Peyer's patch (tissue), 4 donors: ENCODE measurements at places on chromosomes 1 and 21.
A peak's percentile ranks its signal among the peaks of the same experiment; 100 is the strongest.

DNA sequence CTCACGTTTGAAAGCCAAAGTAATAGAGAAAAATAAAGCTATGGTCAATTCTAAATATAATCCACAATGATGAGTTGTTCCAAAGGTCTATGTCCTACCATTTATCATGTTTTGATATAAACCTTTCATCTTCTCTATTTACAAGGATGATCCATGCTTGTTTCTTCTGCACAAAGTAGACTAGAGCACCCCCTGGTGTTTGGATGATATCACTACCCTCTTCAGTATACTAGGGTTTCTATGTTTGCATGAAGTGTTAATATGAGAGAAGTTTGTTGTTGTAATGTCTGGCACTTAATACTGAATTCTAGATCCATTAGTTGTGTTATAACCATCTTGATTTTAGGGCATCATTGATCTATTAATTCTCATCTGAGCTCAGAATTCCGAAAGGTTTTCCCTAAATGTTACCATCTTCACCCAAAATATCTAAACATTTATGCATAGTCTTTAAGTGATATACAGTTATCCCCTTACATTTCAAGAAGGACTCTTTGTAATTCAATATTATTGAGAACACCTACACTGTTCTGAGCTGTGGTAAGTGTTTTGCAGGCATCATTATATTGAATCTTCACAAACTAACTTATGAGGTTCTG is 21.1 kb downstream of the CLDN8 start:
- H3K4me3 ChIP-seq, result no peak overlapping the region
- no peaks in the 10 kb centered on the region for H3K4me1 ChIP-seq
- no peak overlapping the region for H3K27ac ChIP-seq
- H3K36me3 ChIP-seq, result no peaks in the 10 kb centered on the region

DNA sequence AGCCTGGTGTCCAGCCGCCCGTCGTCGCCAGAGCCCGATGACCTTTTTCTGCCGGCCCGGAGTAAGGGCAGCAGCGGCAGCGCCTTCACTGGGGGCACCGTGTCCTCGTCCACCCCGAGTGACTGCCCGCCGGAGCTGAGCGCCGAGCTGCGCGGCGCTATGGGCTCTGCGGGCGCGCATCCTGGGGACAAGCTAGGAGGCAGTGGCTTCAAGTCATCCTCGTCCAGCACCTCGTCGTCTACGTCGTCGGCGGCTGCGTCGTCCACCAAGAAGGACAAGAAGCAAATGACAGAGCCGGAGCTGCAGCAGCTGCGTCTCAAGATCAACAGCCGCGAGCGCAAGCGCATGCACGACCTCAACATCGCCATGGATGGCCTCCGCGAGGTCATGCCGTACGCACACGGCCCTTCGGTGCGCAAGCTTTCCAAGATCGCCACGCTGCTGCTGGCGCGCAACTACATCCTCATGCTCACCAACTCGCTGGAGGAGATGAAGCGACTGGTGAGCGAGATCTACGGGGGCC is 1.2 kb downstream of the OLIG2 start:
- no peak for DNase-seq
- no peak overlapping the region for H3K27ac ChIP-seq
- H3K4me1 ChIP-seq, result no peaks in the 10 kb centered on the region
- no peaks in the 10 kb centered on the region for H3K27me3 ChIP-seq

GRCh38 chr1:2128189-2128901 is 66.2 kb downstream of the FAAP20 start:
- H3K27me3 ChIP-seq, result no peaks in the 10 kb centered on the region
- H3K4me3 ChIP-seq, result no peak overlapping the region
- H3K4me1 ChIP-seq, result peaks cover 9% of the 10 kb centered on the region
- no peaks in the 10 kb centered on the region for H3K36me3 ChIP-seq

DNA sequence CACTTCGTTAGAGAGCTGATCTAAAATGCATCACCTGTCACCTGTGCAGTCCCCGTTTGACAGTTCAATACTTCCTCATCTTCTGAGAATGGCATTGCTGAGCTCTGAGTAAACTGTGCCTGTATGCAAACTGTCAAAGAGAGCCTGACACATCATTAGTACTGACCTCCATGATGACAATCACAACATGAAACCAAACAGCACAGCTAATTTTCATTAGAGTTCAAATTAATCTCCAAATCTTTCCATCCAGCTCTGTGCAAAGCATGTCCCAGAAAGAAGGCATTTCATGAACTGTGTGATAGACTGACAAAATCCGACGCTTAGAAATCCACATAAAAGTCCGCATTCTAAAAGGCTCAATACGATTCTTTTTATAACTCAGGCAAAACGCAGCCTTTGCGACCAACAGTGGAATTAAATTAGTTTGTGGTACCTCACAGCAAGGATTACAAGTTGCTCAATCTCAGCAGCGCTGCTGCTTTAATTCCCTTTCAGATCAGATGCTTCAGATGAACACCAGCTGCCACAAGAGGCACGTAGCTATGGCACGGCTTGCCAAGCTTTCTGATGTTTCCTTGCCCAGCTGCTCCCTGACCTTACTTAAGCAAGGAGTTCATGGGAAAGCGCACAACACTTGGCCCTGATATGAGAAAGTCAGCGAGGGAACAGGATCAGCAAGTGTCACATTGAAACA is 765.5 kb upstream of the PRMT6 start:
- no peaks in the 10 kb centered on the region for H3K4me1 ChIP-seq
- H3K27ac ChIP-seq, result no peak overlapping the region
- no peak for DNase-seq
- H3K4me3 ChIP-seq, result no peak overlapping the region
- no peaks in the 10 kb centered on the region for H3K27me3 ChIP-seq

GRCh38 chr1:55466373-55466772 is 251.2 kb upstream of the USP24 start:
- H3K27ac ChIP-seq, result no peak overlapping the region
- no peaks in the 10 kb centered on the region for H3K4me1 ChIP-seq
- DNase-seq, result no peak
- no peaks in the 10 kb centered on the region for H3K36me3 ChIP-seq
- H3K27me3 ChIP-seq, result no peaks in the 10 kb centered on the region

DNA sequence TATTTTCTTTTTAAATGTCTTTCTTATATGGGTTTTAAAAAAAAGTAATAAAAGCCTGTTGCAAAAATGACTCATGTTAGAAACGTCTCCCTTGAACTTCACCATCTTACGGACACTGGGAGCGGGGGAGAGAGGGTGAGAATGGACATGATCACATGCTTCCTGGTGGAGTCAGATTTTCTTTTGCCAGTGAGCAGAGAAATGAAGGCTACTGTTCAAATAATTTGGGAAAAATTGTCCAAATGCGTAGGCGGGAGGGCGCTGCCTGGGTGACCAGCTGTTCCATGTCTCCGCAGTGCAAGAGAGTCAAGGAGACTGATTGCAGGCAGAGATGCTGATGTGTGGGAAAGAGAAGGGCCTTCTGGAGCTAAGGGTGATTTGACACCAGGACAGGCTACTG is 23.1 kb downstream of the EIF2D start:
- no peaks in the 10 kb centered on the region for H3K4me1 ChIP-seq
- H3K36me3 ChIP-seq, result peaks cover 73% of the 10 kb centered on the region
- no peak overlapping the region for H3K27ac ChIP-seq
- DNase-seq, result no peak
- no peak overlapping the region for H3K4me3 ChIP-seq

DNA sequence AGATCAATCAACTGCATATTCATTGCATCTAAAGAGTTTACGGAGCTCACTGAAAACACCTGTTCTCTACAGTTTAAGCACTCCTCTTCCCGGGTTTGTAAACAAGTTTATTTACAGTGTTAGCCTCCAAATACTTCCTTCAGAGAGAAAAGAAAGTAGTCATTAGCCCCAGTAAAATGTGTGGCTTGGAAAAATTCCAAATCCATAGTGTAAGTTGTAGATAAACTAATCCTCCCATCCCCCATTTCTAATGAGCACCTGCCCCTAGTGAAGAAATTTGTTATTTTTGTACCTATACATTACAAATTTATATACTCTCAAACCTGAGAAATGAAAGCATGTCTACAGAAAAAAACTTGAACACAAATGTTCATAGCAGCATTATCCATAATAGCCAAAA is 21.9 kb downstream of the PUM1 start:
- H3K36me3 ChIP-seq, result peaks cover 9% of the 10 kb centered on the region
- no peak overlapping the region for H3K4me3 ChIP-seq
- no peak overlapping the region for H3K27ac ChIP-seq
- no peaks in the 10 kb centered on the region for H3K27me3 ChIP-seq
- DNase-seq, result no peak
- no peaks in the 10 kb centered on the region for H3K4me1 ChIP-seq

DNA sequence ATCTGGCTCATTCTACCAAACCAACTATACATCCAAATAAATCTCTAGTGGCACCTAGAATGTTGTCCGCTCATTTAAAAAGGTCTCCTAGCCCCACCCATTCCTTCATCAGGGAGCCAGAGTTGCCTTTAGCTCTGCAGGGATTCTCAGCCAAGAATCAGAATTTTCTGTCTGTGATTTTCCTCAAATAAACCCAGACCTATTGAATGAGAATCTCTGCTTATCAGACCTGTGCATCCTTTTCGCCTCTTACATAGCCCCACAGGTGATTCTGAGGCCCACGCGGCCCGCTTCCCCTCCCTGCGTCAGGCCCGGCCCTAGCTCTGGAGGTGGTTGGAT is 410 bp upstream of the TDRD5 start:
- H3K27ac ChIP-seq, result no peak overlapping the region
- no peak for DNase-seq
- peak overlapping the region; percentile 26 for H3K4me3 ChIP-seq
- no peaks in the 10 kb centered on the region for H3K27me3 ChIP-seq
- no peaks in the 10 kb centered on the region for H3K36me3 ChIP-seq

DNA sequence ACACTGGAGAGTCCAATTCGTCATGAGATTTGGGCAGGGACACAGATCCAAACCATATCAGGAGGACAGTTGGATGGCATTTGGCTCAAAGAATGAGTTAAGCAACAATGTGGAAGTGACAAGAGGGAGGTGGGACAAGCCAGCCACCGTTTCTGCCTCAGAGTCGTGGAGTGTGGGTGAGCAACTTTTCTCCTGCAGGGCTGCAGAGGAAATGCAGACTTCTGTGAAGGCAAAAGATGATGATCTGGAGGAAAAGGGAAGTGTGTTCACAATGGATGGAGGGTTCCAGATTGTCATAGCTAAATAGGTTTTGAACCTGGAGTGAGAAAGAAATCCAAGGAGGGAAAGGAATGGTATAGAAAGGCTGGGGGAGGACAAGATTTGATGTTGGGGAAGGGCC is 16.4 kb upstream of the KANK4 start:
- H3K27ac ChIP-seq, result no peak overlapping the region
- H3K4me3 ChIP-seq, result no peak overlapping the region
- H3K27me3 ChIP-seq, result no peaks in the 10 kb centered on the region
- no peaks in the 10 kb centered on the region for H3K36me3 ChIP-seq
- no peak for DNase-seq

GRCh38 chr21:44766014-44766817 is 35.4 kb downstream of the UBE2G2 start:
- H3K36me3 ChIP-seq, result no peaks in the 10 kb centered on the region
- H3K4me1 ChIP-seq, result no peaks in the 10 kb centered on the region
- no peak overlapping the region for H3K4me3 ChIP-seq
- no peak for DNase-seq
- H3K27me3 ChIP-seq, result no peaks in the 10 kb centered on the region
- H3K27ac ChIP-seq, result no peak overlapping the region

GRCh38 chr1:205455581-205456382 is at the start of gene BLACAT1:
Gene BLACAT1, minus strand, starts transcription at chr1:205456045.
- peaks cover 5% of the 10 kb centered on the region for H3K4me1 ChIP-seq
- no peak within 1 kb of the TSS for H3K27ac ChIP-seq
- H3K36me3 ChIP-seq, result no peaks in the 10 kb centered on the region
- no peak for DNase-seq
- H3K4me3 ChIP-seq, result peak within 1 kb of the TSS; percentile 30
- no peaks in the 10 kb centered on the region for H3K27me3 ChIP-seq

GRCh38 chr1:165539908-165540307 is 3.9 kb upstream of the LRRC52 start:
- H3K27me3 ChIP-seq, result no peaks in the 10 kb centered on the region
- DNase-seq, result no peak
- H3K4me3 ChIP-seq, result no peak overlapping the region
- no peaks in the 10 kb centered on the region for H3K36me3 ChIP-seq
